T-helper 9 cell (primary cell): ENCODE measurements at places on chromosomes 3 and 15.

- no peak for DNase-seq
These were observed 475.1 kb upstream of the TBL1XR1 start for GRCh38 chr3:177672252-177672911.

DNA sequence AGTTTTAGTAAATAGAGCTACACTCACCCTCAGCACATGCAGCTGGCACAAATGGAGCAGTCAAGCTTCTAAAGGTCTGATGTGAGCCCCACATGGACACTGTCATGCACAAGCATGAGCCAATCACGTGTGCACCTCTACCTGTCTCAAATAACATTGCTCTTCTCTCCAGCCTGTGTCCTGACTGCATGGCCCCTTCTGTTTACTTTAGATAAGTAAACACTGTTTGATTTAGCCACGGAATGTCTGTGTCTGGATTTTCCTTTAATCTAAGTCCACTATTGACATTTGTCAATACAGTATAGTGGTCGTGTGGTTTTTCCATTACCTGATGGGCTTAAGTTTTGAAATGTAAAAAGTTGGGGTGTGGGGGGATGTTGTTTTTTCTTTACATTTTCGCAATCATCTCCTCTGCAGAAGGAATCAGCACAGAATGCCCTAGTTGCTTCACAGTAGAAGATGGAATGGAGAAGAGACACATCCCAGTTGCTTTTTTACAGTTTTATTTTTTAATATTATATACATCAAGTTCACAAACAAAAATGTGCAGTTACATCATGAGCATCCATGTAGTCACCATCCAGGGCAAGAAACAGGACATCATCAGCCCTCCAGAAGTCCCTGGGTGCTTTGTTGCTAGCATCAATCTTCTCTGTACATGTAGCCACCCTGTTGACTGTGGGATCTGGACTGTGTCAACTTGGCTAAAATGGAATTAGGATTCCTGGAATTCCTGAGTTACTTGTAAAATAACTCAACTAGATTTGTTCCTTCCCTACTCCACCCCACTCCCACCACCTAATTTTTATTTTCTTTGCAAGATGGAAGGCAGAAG, 146.1 kb downstream of the UACA start:
- DNase-seq: no peak

DNA sequence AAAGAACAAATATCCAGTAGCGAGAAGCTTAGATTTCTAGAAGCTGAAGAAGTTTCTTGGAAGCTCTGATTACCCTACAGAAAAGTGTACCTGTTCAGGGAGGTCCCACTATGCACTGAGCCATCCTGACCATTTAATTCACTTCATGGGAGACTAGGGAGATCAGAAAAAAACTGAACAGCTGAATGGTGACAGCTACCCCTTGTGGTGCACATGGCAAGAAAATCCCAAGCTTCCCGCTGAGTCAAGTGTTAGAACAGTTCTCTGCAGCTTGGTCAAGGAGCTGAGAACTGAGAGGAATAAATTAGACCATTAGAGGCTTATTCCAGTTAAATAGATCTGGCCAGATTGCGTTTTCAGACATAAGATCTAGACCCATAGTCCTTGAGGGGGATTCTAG, 197.2 kb upstream of the VEPH1 start:
- DNase-seq: no peak

DNA sequence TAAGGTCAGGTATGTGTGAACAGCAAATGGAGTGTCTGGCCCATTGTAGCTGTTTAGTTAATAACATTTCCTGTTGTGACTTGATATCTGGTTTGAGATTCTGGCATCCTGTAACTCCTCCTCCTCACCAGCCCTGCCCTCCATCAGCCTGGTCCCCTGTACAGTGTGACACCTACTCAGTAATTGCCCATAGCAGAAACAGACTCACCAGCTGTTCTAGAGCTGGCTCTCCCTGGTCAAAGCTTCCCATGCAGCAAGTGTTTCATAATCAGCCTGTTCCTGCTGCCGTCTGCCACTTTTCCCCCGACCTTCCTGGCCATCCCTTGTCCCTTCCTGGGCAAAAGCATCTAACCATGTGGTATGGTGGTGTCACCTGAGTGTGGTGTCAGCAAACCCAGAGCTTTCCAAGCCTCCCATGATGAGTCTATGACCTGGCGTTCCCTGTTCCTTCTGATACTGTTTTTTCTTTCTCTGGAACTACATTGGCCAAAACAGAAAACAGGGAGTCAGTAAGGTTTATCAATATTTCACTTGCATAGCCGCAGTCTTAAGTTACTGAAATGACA, 55.4 kb downstream of the B3GALNT1 start:
- no peak for DNase-seq
